ENCODE measurements at places on chromosomes 7 and 10.

GRCh38 chr7:5424749-5425506 is 1.3 kb upstream of the TNRC18 start:
- no peak for DNase-seq

- DNase-seq: no peak
These were observed 149.3 kb upstream of the SHH start for GRCh38 chr7:155961241-155962190.

DNA sequence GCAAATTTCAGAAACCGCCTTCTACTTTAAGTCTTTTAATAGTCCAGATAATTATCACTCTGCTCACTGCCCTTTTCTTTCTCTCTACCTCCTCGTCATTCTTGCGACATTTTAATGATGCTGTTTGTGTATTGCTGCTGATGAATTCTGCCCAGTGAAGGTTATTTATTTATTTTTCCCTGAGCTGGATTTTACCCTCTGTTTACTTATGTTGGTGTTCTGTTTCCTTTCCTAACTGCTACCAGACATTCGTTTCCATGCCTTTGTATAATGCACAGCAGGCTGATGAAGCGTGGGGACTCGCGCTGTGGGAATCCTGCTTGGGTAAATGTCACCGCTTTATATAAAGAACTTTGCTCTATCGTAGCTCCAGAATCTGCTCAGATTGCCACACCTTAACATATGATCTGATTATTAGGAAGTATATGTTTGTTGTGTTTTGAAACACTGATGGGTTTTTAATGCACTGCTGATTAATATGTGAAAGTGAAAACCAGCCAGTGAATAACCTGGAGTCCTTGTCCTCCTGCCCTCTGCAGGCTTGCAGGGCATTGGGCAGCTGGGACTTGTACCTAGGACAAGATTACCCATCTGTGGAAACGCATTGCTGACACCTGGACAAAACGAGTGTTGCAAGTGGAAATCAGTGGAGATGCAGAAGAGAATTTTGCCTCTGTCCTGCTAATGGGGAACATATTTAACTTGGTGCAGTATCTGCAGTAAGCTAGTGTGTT is 291.5 kb downstream of the SDK1 start:
- DNase-seq: no peak

DNA sequence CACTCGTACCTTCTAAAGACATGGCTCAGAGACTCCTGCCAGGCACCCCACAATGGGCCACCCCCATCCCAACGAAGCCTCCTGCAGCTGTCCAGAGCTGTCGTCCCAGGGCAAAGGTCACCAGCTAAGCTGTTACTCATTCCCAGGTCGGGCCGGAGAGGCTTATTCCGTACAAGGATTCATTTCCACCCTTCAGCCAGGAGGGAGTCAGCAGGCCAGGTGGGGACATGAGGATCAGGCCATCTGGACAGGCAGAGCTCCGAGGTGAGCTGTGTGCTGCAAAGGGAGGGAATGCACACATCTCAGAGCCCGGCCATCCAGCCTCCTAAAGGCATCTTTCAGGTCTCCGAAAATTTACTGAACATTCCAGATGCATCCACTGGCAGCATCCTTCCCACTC is 63.9 kb upstream of the NANOS1 start:
- no peak for DNase-seq

- peak; percentile 62 for DNase-seq
These were observed 1.4 kb downstream of the MXI1 start for GRCh38 chr10:110208614-110209453.

- no peak for DNase-seq
These were observed 385 bp downstream of the IGF2BP3 start for GRCh38 chr7:23469961-23470250.

GRCh38 chr10:67621834-67622233 is 74.2 kb downstream of the CTNNA3 start:
- no peak for DNase-seq

DNA sequence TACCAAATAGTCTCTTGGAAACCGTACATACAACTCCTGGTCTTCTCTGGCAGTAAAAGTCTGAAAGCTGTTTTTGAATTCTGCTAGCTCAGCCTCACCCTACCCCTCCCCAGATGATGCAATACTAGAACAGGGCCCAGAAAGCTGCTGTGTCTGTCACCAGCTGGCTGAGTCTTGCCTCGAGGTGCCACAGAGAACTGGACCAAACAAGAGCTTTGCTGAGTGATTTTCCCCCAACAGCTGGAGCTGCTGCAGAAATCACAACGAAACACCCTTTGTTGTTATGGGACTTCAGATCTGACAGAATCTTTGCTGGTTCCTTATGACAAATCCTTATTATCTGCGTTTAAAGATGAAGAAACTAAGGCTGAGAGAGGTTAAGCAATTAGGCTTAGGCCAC is 134.1 kb downstream of the SPAG6 start:
- DNase-seq: peak; percentile 79

All from hippocampal formation (tissue), 2 donors.